ENCODE measurements at places on chromosomes 7 and 10. TPM values are rescaled to one million over a fixed set of nuclear protein-coding genes. Genes with fewer than 3 reads are reported as not detected.

Gene IL6
- not detected for total RNA-seq

- DNase-seq = no peak
These were observed 91.1 kb downstream of the PPP1R9A start for GRCh38 chr7:94998266-94999068.

Gene GNAT3
- not detected for total RNA-seq

DNA sequence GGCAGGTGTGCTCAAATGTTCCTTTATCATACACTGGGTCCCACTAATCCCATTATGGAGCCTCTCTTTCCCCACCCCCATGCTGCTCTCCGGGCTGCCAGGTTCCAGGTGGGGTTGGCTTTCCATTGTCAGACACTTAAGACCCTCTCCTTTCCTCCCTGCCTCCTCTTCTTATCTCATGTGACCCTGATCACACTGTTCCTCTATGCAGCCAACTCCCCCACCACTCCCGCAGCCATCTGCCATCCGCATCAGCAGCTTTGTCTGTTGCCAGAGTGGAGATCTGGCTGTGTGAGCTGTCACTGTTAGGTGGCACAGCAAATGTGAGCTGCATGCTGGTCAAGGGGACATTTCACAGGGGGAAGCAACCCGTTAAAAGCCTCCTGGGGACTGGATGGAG lies 391.4 kb downstream of the TNS3 start:
- DNase-seq = no peak

DNA sequence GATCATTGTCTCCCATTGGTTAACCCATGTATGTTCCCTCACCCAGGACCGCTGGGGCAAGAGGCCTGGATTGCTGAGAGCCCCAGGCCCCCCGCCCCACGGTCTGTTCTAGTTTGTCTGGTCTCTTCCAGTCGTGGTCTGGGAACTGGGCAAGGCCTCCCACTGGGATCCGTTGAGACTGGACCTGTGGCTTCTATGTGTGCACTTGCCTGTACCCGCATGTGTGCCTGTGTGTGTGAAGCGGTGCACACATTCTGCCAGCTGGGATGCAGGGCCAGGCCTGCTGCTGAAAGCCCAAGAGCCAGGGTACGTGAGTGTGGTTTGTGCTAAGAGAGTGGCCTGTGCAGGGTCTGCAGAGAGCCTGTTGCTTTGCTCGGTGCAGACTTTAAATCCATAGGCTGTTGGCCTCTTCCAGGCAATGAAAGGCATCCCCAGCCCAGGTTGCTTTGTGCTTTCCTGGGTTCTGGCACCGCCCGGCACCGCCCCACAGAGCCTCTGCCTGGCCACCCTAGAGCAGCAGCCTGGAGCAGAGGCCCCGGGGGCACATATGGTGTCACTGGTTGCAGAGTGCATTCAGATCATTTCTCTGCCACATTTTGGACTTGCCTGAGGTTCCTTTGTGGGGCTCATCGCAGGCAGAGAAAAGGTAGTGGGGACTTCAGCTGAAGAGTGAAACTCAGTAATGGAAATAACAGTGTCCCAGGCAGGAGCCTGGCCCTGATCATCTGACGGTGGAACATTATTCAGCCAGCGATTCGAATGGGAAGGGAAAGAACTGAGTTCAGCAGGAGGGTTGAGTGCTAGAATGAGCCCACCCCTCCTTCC lies 215.5 kb downstream of the GLRX3 start:
- no peak for DNase-seq

Gene OR6B1
- total RNA-seq = not detected

- DNase-seq = no peak
These were observed 72.1 kb downstream of the GLI3 start for GRCh38 chr7:42164881-42165428.

GRCh38 chr7:39647816-39648215 lies 24.4 kb downstream of the RALA start:
- no peak for DNase-seq

GRCh38 chr7:116021237-116021636 lies 9.3 kb downstream of the TFEC start:
- no peak for DNase-seq

- DNase-seq = no peak
These were observed 3.1 kb upstream of the TMEM26 start for GRCh38 chr10:61456095-61456789.

DNA sequence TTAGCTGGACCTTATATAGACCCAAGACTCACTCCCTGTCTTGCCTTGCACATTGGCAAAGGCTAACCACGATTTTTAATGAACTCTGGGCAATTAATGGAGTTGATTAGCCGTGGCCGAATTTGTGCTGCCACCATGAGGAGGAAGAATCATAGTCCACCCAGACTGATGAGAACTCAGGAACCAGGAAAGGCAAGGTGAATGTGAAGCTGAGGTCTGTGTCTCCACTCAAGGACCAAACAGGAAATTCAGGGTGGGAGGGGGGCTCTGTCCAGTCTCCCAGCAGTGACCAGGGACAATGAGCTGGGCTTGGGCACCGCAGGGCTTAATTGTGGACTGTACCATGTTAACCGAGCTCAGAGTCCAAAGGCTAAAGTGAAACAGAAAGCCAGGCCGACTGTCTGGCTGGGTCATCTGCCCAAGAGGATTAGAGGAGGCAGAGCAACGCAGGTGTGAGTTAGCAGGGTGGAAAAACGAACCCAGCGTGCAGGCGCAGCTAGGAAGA lies 127.0 kb upstream of the JCAD start:
- DNase-seq = peak; percentile 11

Gene CHPF2
- 26.1 TPM for total RNA-seq

- peak; percentile 50 for DNase-seq
These were observed 450.2 kb upstream of the GALNT17 start for GRCh38 chr7:70681469-70682350.
